Left lung (tissue), 14 donors: ENCODE measurements at places on chromosomes 11 and 22. TPM values are rescaled to one million over a fixed set of nuclear protein-coding genes. Genes with fewer than 3 reads are reported as not detected.

ASPHD2 gene
- 0.54 TPM for polyA plus RNA-seq

- DNase-seq, result no peak
Measured at GRCh38 chr22:39090426-39091064, 6.5 kb upstream of the APOBEC3H start.

DNA sequence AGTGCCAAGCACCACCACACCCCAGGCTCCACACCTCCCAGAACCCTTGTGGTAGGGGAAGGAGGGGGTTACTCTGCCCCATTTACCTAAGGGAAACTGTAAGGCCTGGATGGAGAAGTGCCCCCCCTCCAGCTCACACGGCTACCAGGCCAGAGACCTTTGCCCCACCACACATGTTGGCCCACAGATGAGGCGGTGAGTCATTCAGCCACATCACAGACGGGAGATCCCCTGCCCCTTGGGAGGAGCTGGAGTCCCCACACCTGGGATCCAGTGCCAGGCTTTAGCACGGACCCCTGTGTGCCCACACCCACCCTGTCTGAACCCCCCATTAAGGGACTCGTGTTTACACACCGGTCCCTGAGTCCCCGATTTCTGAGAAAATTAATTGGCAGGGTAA, 24.9 kb downstream of the CDKN1C start:
- DNase-seq, result no peak

DNA sequence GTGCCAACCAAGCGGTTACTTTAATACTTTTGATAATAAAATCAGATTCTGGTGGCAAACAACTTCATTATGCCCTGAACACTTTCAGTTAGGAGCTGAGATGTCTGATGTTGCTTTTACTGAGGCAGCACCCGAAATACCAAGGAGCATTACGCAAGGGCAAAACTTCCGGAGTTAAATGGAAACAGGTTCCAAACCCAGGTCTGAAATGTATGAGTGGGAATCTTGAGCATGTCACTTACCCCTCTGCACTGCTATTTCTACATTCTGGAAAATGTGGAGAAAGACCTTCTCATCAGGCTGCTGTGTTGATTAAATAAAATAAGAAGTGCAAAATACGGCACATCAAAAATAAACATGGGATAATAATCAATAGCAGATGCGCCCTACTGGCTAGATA, 315.1 kb downstream of the LARGE1 start:
- no peak for DNase-seq

GCAT gene
- 10.9 TPM for polyA plus RNA-seq

DNA sequence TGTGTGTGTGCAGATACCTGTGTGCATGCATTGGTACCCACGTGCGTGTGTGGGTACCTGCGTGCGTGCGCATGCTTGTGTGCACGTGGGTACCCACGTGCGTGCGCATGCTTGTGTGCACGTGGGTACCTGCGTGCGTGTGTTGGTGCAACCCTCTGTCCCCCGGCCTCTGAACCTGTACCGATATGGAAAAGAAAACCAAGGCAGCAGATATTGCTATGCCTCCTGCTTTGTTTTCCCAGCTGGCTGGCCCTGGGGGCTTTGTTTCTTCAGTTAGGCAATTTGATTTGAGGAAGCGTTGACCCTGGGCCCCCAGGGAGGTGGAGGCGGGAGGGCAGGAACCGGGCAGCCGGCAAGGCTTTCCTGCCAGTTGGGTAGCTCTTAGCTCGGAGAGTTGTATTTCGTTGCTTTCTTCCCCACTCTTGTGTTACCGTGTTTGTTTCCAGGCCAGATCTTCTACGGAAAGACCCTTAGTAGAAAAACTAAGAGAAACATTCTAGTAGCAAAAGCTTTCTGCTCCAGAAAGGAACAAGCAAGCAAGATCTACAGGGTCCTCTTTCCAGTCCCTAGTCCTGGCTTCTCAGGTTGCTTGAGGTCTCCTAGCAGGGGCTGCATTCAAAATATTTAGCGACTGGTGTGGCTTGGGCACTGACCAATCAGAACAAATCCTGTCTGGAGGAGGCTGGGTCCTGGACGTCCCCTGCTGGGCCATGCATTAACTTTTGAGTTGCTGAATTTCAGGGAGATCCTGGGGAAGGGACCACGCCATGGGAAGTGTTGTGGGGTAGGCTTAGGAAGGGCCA, 26.3 kb upstream of the SORL1-AS1 start:
- no peak for DNase-seq

GLB1L3 gene
- polyA plus RNA-seq, result 0.10 TPM

GRCh38 chr11:115916608-115917007, 412.4 kb upstream of the CADM1 start:
- no peak for DNase-seq

DNA sequence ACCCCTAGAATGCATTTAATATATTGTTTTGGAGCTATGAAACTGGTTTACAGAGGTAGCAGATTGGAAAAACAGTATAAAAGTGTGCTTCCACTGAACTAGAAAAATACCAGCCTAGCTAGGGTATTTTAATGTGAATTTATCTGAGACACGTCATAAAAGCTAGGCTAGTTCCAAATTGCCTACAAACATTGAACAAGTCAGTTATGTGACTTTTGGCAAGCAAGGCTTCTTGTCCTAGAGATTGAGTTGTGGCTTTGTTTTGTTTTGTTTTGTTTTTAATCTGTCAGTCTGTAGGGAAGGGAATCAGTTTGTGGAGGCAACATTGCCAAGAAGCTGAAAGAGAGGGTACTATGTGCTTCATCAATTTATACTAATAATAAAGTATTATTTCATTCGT, 24.2 kb downstream of the RTN3 start:
- DNase-seq, result no peak

GRCh38 chr11:120044011-120044675, 93.8 kb downstream of the TRIM29 start:
- DNase-seq, result no peak

- no peak for DNase-seq
Measured at GRCh38 chr11:103661185-103661584, 375.3 kb upstream of the DDI1 start.

TTLL8 gene
- not detected for polyA plus RNA-seq

DNA sequence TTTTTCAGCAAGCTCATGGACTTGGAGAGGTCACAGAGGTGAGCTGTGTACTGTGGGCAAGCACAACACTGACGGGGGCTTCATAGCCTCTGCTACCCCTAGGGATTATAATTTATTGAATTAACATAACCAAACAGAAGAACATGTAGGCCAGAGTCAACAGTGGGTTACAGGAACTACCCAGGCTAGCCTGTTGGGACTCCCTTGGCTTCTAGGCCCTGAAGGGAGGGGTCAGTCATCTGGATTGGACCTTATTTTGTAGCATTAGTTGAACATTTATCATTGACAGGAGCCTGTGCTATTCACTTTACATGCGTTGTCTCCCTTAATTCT, 56.9 kb downstream of the KREMEN1 start:
- no peak for DNase-seq

DNA sequence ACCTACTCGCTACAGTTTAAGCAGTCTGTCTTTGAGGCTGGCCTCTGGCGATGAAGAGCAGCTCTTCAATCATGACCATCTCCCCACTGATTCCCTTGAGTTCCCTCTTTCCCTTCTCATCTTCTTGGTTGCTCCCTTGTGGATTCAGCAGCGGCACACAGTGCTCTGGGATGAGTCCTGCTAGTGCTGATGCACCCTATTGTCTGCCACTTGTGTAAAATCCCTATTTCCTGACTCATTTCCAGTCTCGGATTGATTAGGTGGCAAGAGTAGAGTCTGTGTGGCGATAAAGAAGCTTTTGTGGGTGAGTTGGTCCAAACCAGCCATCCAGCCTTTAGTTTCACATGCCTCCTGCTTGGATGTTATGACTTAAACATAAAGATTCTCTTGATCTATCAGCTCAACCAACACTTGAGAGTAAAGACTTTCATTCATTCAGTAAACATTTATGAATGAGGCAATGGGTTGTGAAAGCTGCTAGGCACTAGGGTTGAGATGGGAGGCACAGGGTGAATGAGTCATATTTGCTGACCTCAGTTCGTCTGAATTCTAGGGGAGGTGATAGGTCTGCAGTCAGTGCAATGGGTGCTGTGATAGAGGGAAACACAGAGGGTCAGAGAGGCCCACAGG, 219.4 kb upstream of the RAG2 start:
- no peak for DNase-seq

PCNX3 gene
- 19.9 TPM for polyA plus RNA-seq

DNA sequence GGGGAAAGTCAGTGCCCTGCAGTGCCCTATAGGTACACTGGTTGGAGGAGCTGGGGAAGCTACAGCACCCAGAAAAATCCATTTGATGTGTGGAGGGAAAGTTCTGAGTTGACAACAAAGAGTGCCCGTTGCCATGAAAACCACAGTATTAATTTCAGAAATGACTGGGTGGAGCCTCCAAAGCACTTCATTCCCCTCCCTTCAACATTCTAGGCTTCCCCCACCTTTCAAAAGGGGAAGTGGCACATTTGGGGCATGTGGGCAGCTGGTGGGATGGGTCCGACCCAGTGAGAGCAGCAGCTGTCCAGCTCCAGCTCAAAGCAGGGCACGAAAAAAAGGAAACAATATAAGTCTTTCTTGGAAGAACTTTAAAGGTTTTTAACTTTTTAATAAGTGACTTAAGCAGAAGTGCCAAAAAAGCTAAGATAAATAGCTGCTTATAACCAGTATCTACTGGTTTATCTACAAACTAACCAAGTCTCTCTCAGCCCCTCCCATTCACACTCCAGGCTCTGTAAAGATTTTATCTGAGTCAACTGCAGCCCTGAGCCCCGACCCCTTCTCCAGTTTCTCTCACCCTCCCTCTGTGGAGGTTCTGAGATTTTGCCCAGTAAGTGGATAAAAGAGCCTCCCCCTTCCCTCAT, 9.0 kb upstream of the AHNAK start:
- peak; percentile 78 for DNase-seq

CD248 gene
- polyA plus RNA-seq, result 128 TPM

- DNase-seq, result no peak
Measured at GRCh38 chr11:75578977-75579376, 16.9 kb downstream of the SERPINH1 start.

- no peak for DNase-seq
Measured at GRCh38 chr11:65964906-65965305, 3.4 kb downstream of the SART1 start.

- DNase-seq, result no peak
Measured at GRCh38 chr11:77093987-77094840, 8.4 kb upstream of the OMP start.

- DNase-seq, result peak; percentile 82
Measured at GRCh38 chr11:128198216-128198772, 389.1 kb downstream of the ETS1 start.

SC5D gene
- 42.4 TPM for polyA plus RNA-seq

DNA sequence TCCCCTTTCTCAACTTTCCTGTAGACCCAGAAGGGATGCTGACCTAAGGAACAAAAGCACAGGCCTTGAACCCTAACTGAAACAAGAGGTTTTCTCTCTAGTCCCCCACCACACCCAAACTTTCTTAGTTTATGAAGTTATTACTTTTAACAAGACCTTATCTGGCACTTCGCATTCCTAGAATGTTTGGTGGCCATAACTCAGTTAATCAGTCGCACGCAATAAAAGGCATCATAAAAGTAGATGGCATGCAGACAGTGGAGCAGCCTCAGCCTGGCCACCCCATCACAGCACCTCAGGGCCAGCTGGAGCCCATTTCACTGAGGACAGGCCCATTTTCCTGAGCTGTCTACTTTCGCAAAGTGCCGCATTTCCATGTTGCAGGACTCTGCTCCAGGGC, 301.9 kb downstream of the OPCML start:
- no peak for DNase-seq

ARRB1 gene
- 72.1 TPM for polyA plus RNA-seq
